GM20000 (cell line): ENCODE measurements at places on chromosomes 12 and 14.

DNA sequence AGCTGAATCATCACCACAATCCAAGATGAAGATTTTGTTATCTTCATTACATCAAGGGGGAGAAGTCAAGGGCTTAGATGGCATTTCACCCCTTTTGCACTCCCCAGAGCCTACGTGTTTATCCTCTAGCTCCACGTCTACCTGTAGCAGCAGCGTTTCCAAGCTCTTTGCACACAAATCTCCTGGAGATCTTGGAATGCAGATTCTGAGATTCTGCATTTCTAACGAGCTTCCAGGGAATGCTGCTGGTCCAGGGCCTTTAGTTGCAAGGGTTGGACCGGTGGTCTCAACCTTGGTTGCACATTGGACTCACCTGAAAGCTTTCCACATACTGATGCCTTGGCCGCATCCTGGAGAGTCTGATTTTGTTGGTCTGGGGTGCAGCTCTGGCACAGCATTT, 49.5 kb upstream of the STON2 start:
- no peak for DNase-seq

GRCh38 chr12:64744422-64745258, 14.6 kb downstream of the GNS start:
- no peak for DNase-seq

GRCh38 chr14:20631880-20632389, 9.6 kb downstream of the OR6S1 start:
- no peak for DNase-seq

- DNase-seq = no peak
These were observed 7.6 kb upstream of the SERPINA1 start for GRCh38 chr14:94395888-94396574.

- no peak for DNase-seq
These were observed 259.3 kb downstream of the PPFIA2 start for GRCh38 chr12:81499809-81500208.

DNA sequence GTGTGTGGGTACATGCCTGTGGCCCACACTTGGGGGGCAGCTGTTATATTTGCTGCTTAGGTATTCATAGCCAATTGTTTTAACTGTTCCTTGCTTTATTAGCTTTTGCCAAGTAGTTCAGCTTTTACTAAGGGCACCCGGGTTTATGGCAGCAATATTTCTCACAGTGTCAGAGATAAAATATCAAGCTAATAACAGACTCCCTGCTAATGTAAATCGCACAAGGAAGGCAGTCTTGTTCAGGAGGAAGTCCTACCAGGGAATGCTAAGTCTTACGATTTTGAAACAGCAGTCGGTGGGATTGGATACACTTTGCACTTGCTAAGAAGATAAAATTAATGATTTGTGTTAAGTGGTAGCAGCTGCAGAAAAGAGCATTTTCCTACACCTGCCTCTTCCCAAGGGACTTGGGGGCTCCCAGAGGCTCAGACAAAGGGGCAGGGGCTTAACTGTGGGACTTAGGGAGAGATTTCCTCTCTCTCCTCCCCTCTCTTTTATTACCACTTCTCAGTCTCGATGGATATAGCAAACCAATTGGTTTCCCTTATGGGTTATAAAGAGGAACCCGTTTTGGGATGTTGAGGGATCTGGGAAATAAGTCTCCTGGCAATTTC, 175.1 kb downstream of the NRXN3 start:
- DNase-seq = no peak
